ENCODE measurements at places on chromosomes 4 and X. TPM values are rescaled to one million over a fixed set of nuclear protein-coding genes. Genes with fewer than 3 reads are reported as not detected.

The RHOXF2 gene
- total RNA-seq = not detected

The APBB2 gene
- 45.9 TPM for total RNA-seq

The RGN gene
- total RNA-seq = 1.0 TPM

The RNF212 gene
- 0.30 TPM for total RNA-seq

The GPR82 gene
- not detected for total RNA-seq

The SRPK3 gene
- total RNA-seq = 0.59 TPM

The PSAPL1 gene
- not detected for total RNA-seq

The HSPA4L gene
- 3.6 TPM for total RNA-seq

The POF1B gene
- not detected for total RNA-seq
